T-cell (primary cell): ENCODE measurements at places on chromosomes 1 and 21. TPM values are rescaled to one million over a fixed set of nuclear protein-coding genes. Genes with fewer than 3 reads are reported as not detected.

GRCh38 chr21:14842601-14843000, 222.2 kb downstream of the NRIP1 start:
- no peaks in the 10 kb centered on the region for H3K4me1 ChIP-seq
- no peak overlapping the region for H3K4me3 ChIP-seq
- H3K27ac ChIP-seq = no peak overlapping the region
- H3K36me3 ChIP-seq = no peaks in the 10 kb centered on the region
- DNase-seq = no peak

DNA sequence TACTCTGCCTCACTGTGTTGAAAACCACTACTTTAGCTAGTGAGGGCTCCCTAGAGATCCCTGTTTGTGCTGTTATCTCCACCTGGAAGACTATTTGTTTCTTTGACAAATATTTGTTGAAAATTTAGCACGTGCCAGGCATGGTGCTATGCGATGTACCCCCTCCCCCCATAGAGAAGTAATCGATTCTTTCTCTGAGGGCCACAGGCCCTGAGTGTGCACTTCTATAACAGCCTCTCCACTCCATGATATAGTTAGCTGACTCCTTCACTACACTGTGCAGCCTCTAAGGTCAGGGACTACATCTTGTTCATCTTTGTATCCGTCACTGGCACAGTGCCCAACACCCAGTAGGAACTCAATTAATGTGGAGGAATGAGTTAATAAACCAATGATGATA, 17.3 kb upstream of the RBM15 start:
- H3K36me3 ChIP-seq = no peaks in the 10 kb centered on the region
- H3K27me3 ChIP-seq = no peaks in the 10 kb centered on the region
- H3K27ac ChIP-seq = no peak overlapping the region
- no peak for DNase-seq
- H3K4me3 ChIP-seq = no peak overlapping the region

GRCh38 chr21:36156815-36157670, at the start of gene DOP1B:
Gene DOP1B, plus strand, starts transcription at chr21:36156824. Its CDS starts 7,910 bp downstream, at chr21:36164734.
- peak within 1 kb of the TSS; percentile 86 for H3K4me3 ChIP-seq
- H3K27me3 ChIP-seq = no peaks in the 10 kb centered on the region
- H3K36me3 ChIP-seq = no peaks in the 10 kb centered on the region
- peak within 1 kb of the TSS; percentile 65 for H3K27ac ChIP-seq

GRCh38 chr1:101507547-101507971, 270.7 kb downstream of the S1PR1 start:
- no peaks in the 10 kb centered on the region for H3K27me3 ChIP-seq
- DNase-seq = no peak
- H3K4me3 ChIP-seq = no peak overlapping the region
- H3K27ac ChIP-seq = no peak overlapping the region

NUAK2 gene
- 19.6 TPM for total RNA-seq

ATP6V1G3 gene
- not detected for total RNA-seq

SLAMF7 gene
- 32.0 TPM for total RNA-seq

KIF2C gene
- 1.1 TPM for total RNA-seq

GPX7 gene
- 27.3 TPM for total RNA-seq
